ENCODE measurements at places on chromosomes 1 and 21.

DNA sequence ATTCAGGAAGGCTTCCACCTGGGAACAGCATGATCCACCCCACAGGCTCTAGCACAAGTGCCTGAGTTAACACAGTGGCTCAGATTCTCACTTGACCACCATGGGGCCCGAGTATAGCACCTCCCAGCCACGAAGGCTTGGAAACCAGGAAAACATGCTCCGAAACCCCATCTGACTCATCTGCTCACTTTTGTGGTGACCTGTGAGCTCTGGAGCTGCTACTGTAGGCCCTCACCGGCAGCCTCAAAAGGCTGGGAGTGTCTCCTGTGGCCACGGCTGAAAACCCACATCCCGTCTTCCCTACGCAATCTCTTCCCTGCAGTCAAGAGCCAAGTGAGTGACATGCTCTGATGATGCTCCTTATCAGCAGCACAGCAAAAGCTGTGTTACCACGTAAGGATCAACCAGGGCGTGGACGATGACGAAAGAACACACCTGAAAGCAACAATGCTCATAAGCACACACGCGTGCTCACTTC, 81.4 kb downstream of the TGFBR3 start:
- DNase-seq, result peak; percentile 57

- DNase-seq, result no peak
These were observed 2.5 kb downstream of the ETV3 start for GRCh38 chr1:157135646-157136045.

GRCh38 chr1:25431955-25432719, 1.4 kb downstream of the MACO1 start:
- DNase-seq, result no peak

DNA sequence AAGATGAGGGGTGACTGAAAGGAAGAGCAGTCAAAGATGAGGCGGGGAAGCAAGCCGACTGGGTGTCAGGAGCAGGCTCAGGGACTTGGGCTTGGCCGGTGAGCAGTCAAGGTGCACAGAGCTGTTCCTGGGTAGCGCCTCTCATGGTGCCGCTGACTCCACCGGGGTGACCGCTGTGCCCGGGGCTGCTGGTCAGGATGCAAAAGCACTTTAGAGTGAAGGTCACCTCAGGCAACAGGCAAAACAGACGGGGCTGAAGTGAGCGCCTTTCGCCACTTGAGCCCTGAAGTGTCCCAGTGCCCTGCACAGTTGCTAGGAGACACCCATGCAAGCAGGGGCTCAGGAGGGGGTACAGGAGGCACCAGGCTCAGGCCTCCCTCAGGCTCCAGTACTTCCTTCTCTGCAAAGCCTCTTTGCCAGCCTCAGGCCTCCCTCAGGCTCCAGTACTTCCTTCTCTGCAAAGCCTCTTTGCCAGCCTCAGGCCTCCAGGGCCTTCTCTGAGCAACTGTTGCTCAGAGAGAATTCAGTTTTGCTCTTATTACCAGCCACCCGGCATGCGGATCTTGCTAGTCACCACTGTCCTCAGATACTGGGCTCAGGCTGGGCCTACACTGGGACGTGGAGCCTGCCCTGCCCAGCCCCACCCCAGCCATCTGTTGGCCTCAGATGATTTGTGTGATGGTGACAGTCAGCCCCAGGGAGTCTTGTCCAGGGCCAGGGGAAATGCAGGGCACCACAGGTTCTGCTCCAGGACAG, 99.7 kb upstream of the IRF2BP2 start:
- no peak for DNase-seq

- no peak for DNase-seq
These were observed 47.8 kb downstream of the ACTL8 start for GRCh38 chr1:17802945-17803344.

GRCh38 chr1:110488161-110488560, 30.8 kb downstream of the KCNA10 start:
- no peak for DNase-seq

GRCh38 chr1:28640766-28641165, 2.1 kb downstream of the TAF12 start:
- DNase-seq, result peak; percentile 23

- DNase-seq, result no peak
These were observed 60.5 kb upstream of the PRMT6 start for GRCh38 chr1:106995970-106996369.

DNA sequence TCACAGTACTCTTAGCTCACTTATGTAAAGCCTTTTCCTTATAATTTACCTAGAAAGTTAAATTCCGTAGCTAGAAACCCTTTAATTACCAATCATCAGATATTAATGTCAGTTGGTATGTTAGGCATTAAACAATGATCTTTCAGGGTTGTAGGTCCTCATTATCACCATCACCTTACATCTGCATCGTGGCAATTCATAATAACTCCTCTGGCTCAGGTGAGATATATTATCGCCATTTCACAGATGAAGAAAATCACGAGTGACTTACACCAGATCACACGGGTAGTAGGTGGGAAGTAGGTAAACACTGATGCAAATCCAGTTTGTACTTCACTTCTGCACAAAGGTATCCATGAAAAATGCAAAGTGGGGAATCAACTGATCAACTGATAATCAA, 639 bp downstream of the NUP133 start:
- no peak for DNase-seq

GRCh38 chr1:92784021-92784638, 778 bp downstream of the EVI5 start:
- peak; percentile 5 for DNase-seq

GRCh38 chr1:221085701-221086375, 206.6 kb downstream of the HLX start:
- DNase-seq, result no peak

DNA sequence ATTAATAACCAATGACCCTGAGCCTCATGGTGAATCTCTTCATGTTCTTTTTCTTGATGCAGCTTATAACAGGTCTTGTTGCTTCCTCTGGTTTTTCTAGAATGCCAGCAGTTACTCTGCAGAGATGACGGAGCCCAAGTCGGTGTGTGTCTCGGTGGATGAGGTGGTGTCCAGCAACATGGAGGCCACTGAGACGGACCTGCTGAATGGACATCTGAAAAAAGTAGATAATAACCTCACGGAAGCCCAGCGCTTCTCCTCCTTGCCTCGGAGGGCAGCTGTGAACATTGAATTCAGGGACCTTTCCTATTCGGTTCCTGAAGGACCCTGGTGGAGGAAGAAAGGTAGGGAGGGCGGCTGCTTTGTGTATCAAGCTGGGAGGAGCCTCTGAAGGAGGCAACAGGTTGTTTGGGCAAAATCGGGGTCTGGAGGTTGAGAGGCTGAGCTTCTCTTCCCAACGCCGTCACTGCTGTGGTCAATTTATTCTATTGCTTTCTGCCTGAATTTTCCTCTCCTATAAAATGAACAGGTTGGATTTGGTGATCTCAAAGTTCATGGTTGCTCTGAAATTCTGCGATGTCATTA, 6.7 kb downstream of the ABCG1 start:
- DNase-seq, result no peak

GRCh38 chr1:220300442-220301121, 28.3 kb upstream of the RAB3GAP2 start:
- no peak for DNase-seq

DNA sequence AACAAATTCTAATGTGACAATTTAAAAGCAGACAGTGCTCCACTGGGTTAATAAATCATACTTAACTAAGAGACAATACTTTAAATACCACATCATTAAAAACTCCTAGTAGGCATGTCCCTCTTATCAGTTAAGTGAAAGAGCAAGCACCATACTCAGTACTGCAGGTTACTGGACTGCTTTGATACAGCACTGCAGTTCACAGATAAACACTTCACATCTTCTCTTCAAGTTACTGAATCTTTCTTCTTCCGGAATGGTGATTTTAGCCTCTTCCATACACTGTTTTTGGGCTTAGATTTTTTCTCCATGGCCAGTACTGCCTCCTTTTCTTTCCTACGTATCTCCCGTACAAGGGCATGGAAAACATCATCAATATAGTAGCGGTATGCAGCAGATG, 11.0 kb downstream of the RIT1 start:
- DNase-seq, result no peak

GRCh38 chr1:222928212-222928611, 113.4 kb downstream of the DISP1 start:
- no peak for DNase-seq

GRCh38 chr1:19033926-19034680, 77.6 kb upstream of the IFFO2 start:
- DNase-seq, result no peak

- DNase-seq, result no peak
These were observed 10.4 kb downstream of the DLGAP3 start for GRCh38 chr1:34918977-34919561.

DNA sequence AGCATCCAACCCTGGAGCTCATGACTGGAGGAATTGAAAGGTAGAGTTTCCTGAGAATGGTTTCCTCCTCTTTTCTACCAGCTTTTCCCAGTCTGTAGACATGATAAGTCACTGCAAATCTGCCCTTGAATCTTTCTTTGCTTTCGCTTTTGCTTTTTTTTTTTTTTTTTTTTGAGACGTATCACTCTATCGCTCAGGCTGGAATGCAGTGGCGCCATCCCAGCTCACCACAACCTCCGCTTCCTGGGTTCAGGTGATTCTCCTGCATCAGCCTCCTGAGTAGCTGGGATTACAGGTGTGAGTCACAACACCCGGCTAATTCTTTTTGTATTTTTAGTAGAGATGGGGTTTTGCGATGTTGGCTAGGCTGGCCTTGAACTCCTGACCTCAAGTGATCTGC, 1.7 kb upstream of the LCA5L start:
- DNase-seq, result no peak

- no peak for DNase-seq
These were observed 110.0 kb downstream of the GRIK3 start for GRCh38 chr1:36924282-36924811.

DNA sequence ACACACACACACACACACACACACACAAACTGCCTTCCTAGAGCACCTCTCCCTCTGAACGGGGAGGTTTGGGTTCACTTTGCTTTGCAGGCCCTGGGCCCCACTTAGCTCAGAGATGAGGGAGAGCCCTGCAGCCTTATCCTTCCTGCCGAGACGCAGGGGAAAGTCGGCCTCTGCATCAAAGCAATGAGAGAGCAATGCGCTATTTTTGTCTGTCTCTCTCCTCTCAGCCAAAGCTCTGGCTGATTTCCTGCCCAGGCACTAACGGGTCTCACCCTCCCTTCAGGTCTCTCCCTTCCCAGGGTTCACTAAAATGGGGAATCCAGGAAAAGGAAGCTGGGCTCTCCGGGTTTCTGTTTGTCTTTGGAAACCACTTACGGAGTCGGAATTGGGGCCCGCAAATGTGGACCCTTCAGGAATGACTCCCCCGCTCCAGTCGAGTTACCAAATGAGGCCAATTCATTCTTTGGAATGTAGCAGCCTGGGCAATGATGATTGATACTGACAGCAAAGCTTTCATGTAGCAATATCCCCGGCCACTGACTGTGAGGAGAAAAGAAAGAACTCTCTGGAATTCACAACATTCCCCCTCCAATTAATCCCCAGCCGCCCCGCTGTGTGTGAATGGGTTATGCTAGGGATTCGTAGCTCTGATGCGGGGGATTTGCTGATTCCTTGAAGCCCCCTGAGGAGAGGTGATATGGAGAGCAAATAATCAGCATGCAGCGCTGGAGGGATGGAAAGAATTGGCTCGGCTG, 61.5 kb upstream of the WLS start:
- no peak for DNase-seq

GRCh38 chr1:228410015-228410414, 3.4 kb upstream of the TRIM11 start:
- DNase-seq, result no peak

DNA sequence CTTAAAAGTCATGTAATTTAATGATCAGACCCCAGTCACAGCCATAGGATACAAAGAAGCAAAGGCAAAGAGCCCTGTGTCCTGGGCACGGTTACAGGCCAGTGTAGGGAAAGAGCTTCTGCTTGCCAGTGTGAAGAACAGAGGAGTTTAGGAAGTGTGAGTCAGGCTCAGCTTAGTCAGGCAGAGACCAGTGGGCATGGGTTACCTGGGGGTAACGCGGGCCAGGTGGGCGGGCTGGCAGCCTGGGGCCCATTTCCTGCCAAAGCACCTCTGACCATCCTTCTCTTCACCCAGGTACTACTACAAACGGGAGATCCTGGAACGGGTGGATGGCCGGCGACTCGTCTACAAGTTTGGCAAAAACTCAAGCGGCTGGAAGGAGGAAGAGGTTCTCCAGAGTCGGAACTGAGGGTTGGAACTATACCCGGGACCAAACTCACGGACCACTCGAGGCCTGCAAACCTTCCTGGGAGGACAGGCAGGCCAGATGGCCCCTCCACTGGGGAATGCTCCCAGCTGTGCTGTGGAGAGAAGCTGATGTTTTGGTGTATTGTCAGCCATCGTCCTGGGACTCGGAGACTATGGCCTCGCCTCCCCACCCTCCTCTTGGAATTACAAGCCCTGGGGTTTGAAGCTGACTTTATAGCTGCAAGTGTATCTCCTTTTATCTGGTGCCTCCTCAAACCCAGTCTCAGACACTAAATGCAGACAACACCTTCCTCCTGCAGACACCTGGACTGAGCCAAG, 4.7 kb downstream of the ELF3 start:
- DNase-seq, result no peak

DNA sequence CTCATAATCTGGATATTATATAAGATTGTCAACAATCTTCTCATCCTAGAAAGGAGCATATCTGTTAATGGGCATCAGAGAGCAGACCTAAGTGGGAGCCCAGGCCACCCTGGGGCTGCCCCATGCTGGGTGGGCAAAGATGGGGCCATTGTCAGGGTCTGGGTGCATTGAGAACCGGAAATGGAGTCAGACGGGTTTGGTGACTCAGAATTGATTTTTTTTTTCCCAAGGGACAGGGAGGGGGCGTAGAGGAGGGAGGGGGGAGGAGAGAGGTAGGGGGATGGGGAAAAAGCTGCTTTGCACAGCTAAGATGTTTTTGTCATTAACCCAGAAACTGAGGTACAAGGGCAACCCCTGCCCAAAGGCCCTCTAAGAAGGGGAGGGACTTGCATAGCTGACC, 1.3 kb downstream of the ATXN7L2 start:
- DNase-seq, result no peak

- DNase-seq, result no peak
These were observed 32.9 kb upstream of the AGPAT3 start for GRCh38 chr21:43832158-43832550.

GRCh38 chr1:30837653-30838052, 70.9 kb downstream of the SDC3 start:
- DNase-seq, result no peak

GRCh38 chr1:27161594-27161993, 6.7 kb upstream of the SLC9A1 start:
- DNase-seq, result no peak

Data from activated CD4-positive, alpha-beta T cell treated with anti-CD3 and anti-CD28 coated beads, Interleukin-2, amount 50 U/mL, for 4 hours (primary cell).